Foreskin keratinocyte (primary cell): ENCODE measurements at places on chromosomes 16 and 17. TPM values are rescaled to one million over a fixed set of nuclear protein-coding genes. Genes with fewer than 3 reads are reported as not detected.

- DNase-seq = no peak
These were observed 40.5 kb upstream of the KCNJ2 start for GRCh38 chr17:70128727-70129238.

DNA sequence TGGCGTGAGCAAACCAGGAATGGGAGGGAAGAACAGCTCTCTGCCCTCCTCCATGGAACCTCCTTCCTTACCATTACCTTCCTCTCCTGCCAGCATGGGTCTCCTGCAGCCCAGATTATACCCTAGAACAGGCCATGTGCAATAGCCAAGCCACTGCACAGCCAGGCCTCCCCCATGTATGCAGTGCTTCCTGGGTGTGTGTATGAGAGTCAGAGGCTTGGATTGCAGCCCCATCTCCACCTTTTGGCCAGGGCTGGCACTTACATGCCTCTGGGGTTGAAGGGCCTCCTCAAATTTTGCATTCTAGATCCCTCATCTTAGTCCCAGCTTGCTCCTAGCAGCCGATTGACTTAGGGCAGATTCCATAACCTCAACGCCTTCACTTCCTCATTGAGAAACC, 133.7 kb downstream of the GSG1L start:
- no peak for DNase-seq

DNA sequence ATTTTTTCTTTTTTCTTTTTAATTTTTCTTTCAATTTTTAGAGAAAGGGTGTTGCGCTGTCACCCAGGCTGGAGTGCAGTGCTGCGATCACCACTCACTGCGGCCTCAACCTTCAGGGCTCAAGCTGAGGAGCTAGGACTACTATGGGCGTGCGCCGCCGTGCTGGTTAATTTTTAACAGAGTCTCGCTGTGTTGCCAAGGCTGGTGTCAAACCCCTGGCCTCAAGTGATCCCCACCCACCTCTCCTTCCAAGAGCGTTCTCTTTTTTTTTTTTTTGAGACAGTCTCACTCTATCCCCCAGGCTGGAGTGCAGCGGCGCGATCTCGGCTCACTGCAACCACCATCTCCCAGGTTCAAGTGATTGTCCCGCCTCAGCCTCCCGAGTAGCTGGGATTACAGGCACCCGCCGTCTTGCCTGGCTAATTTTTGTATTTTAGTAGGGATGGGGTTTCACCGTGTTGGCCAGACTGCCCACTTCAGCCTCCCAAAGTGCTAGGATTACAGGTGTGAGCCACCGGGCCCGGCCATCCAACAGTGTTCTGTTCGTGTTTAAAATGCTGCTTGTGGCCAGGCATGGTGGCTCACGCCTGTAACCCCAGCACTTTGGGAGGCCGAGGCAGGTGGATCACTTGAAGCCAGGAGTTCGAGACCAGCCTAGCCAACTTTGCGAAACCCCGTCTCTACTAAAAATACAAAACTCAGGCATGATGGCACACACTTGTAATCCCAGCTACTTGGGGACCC, 14.5 kb upstream of the RPL13 start:
- DNase-seq = no peak

- no peak for DNase-seq
These were observed 2.6 kb downstream of the HOXB3 start for GRCh38 chr17:48587276-48588073.

GRCh38 chr17:74521701-74522201, 9.5 kb downstream of the CD300LB start:
- no peak for DNase-seq

DNA sequence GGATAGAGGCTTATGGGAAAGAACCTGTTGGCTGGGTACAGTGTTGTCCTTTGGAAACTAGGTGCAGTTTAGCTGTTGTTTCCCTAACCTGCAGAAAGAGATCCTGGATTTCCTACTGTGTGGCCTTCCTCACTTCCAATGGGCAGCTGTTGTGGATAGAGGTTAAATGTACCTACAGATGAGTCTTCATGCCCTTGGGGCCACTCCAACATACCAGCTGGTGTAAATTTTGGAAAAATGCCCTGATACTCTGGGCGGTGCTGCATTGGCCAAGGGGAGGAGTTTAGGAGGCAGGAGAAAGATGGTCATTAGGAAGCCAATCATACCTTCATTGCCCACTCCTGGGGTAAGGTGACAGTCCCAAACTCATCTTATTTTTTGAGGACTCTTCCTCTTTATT, 70.2 kb downstream of the SNX11 start:
- no peak for DNase-seq

DNA sequence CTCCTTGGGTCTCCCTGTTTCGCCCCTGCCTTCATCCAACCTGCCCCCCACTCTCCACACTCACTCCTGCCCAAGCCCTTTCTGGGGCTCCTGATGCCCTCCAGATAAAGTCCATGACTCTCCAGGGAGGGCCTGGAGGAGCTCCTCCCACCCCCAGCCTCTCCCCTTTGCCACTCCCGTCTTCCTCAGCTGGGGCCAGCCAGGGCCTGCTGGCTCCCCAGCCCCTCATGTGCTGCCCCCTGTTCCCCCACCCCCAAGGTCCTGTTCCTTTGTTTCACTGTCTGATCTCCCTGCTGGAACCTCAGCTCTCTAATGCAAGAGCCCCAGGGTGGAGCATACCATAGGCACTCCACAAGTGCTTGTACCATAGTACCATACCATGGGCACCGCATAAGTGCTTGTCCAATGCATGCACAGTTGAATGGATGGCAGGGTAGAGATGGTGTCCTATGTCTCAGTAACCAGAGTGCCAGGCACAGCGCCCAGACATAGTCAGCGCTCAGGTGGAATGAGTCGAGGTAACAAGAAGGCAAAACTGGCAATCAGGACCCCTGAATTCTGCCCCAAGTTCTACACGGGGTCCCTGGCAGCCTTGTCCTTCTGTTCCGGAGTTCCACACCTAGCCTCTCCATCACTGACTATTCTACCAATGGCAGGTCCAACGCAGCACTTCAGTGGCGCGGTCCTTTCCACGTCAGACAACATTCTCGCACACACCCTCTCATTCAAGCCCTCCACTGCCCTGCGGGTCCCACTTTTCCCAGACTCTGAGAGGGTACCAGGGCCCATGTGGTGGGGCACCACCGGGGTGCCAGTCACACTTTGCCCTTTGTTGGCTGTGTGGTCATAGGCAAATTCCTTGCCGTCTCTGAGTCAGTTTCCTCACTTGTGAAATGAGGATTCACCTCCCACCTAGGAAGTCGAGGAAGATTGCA, 1.4 kb downstream of the PLCD3 start:
- no peak for DNase-seq

GRCh38 chr16:9047689-9048301, 43.6 kb upstream of the HAPSTR1 start:
- peak; percentile 95 for DNase-seq

DNA sequence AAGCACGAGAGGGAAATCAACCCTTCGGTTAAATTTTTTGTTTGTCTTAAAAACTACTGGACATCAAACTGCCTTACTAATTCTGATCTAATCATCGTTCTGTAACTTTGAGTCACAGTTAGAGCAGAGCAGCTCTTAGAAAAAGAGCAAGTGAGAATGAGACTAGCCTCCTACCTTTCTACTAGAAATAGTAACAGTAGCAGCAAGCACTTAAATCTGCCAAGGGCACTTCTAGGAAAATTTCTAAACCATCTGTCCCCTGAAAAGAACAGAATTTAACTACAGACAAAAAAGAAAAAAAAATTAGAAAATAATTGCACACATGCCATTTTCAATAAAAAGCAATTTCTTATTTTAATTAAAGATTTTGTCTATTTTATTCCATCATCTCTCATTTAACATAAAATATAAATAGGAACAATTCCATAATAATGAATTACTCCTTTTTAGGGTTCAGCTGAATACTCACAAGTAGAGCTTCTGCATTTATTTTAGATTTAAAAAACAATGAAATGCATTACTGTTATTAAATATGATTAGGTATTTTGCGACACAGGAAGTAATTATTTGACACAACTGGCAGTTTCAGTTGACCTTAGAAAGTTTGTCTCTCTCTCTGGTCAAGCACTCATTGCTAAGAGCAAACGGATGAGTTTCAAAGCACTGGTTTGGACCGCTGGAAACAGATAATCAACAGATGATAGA, 250.8 kb upstream of the SOX9 start:
- no peak for DNase-seq

DNA sequence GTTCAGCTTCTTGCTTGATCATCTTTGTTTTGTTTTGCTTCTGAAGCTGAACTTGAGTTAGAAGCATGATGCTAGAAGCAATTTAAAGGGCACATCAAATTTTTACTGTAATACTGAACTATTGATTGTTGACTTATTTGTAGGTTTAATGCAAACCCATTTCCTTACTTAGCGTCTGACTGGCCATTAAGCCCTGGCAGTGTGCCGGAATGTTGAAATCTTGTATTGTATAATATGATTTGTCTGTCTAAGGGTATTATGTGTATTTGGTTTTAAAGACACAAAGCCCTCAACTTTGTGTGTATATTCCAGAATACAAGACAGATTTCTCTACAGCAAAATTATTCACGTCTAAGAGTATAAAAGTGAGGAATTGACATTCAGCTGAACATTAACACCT, 39.7 kb downstream of the NUP93 start:
- no peak for DNase-seq

The KRT32 gene
- not detected in 2 replicates for total RNA-seq

The PLXDC1 gene
- 0.27 and 0.28 TPM in 2 replicates for total RNA-seq

The MYL4 gene
- not detected in 2 replicates for total RNA-seq

The TMEM100 gene
- total RNA-seq = 0.07 and 0.37 TPM in 2 replicates
